Urinary bladder (tissue), 4 donors: ENCODE measurements at places on chromosomes 5 and 9. TPM values are rescaled to one million over a fixed set of nuclear protein-coding genes. Genes with fewer than 3 reads are reported as not detected.

RFESD gene
- 3.7 TPM for polyA plus RNA-seq

GRCh38 chr5:176360894-176361436 is 599 bp downstream of the KIAA1191 start:
- DNase-seq: no peak

DNA sequence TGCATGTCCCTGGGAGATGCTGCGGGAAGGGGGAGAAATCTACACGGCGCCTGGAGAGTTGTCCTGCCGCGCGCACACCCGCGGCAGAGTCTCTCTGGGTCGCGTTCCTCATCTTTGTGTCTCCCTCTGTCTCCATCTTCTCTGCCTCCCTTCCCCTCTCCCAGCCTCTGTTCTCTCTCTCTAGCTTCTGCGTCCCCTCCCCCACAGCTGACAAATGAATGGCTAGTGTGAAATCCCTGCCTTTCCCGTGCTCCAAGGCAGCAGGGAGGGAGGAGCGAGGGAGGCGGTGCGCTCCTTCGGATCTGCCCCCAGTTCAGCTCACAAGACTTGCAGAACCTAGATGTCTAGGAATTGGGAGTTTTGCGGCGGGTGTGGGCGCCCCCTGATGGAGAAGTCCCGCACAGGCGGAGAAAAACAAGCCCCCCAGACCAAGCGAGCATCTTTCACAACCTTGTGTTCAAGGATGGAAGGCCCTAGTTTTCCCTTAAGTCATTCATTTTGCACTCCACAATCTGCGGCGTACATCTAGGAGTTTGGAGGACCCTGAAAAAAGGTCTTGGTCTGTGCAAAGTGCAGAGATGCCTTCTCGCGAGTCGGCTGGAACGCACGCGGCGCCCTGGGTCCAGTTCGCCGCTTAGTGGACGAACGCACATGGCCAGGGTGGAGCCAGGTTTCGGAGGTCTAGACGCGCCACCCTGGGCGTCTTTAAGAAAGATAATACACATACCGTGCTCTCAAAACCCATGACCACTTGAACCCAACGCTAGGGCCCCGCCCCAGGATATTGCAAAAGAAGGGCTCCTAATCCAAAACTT is 2.0 kb downstream of the VCAN start:
- DNase-seq: peak; percentile 93

- no peak for DNase-seq
Observed at GRCh38 chr9:129810788-129811187, 7.8 kb downstream of the TOR1B start.

DNA sequence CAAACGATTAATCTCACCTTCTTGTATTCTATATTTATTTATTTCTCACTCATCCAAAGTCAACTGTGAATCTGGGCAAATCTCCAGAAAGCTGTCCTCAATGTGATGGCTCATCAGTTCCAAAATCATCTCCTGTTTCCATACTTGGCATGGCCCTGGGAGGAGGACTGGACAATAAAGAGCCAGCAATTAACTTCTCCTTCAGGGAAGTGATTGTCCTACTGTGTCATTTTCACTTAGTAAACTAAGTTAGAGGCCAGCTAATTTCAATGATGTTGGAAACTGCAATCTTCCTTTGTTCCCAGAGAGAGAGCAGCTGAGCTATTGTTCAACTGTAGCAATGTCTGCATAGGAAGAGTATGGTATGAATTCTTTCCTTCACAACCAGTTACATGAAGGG is 17.5 kb downstream of the CDH12 start:
- no peak for DNase-seq

GRCh38 chr5:23648656-23649055 is 141.2 kb downstream of the PRDM9 start:
- no peak for DNase-seq

CMYA5 gene
- 4.3 TPM for polyA plus RNA-seq

UBE2QL1 gene
- polyA plus RNA-seq: 0.46 TPM

DNA sequence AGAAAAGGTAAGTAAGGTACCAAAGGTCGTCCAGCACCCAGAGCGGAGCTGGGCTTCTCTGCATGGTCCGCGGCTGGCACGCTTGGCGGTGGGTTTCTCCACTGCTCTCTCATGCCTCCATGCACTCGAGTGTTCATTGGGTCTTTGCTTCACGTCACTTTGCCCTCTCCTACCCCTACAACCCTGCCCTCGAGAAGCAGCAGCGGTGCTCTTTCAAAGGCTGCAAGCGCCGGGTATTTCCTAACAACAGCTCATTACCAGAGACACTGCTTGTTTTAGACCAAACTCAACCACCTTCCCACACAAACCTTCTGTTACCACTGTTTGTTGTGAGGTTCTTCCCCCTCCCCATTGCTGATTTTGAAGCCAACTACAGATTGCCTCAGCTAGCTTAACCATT is 21.5 kb upstream of the ZBTB34 start:
- DNase-seq: no peak

ANXA2R gene
- polyA plus RNA-seq: 2.9 TPM

SPINK6 gene
- polyA plus RNA-seq: not detected

DNA sequence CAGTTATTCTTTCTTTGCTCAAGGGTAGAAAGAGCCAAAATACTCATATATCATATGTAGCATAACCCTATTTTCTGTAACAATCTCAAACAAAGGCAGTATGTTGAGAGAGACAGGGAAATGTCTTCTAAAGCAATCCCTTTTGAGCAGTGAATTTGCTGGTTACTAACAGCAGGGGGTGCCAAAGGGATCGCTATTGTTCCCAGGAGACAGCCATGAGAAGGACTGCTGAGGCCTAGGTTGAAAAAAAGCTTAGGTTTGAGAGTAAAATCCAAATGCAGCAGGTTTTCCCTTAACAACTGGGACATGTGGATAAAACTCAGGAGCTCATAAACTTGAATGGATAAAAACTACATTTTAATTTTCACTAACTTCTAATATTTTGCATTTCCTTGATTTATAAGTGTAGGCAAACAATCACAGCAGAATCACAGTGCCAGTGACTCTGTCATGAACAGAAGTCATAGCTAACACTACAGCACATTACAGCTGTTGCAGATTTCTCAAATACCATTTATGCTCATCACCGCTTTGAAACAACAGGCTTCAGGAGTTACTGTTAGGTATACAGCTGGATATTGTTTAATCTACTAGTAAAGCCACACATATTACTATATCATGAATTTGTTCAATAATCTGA is 148.4 kb downstream of the MAPKAP1 start:
- peak; percentile 35 for DNase-seq

PCDHGB6 gene
- 5.0 TPM for polyA plus RNA-seq

ADRB2 gene
- polyA plus RNA-seq: 1.6 TPM

GRCh38 chr5:89130851-89131250 is 247.9 kb upstream of the MEF2C start:
- no peak for DNase-seq

DNA sequence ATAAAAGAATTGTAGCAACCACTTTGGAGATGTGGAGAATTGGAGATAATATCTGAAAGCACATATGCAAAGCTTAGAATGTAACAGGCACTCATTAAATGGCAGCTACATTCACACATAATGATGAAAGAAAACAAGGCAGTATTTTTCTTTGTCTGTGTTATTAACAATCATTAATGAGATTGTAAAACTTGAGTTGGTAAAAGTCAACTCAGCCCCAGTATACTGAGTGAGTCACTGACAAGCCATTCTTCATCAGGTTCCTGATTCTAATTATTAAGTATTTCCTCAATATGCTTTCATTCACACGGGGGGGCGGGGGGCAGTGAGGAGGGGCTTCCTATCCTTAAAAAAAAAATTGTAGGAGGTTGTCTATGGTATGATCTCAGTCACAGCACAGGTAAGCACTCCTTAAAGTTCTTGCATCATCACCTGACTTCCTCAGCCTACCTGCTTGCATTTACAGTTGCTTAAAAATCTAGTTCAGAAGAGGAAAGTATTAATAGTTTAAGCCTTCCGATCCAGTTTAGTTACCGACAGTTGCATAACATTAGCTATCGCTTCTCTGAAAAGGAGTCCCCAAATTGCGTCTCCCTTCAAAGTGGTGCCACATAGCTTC is 379.8 kb downstream of the EFNA5 start:
- no peak for DNase-seq

DNA sequence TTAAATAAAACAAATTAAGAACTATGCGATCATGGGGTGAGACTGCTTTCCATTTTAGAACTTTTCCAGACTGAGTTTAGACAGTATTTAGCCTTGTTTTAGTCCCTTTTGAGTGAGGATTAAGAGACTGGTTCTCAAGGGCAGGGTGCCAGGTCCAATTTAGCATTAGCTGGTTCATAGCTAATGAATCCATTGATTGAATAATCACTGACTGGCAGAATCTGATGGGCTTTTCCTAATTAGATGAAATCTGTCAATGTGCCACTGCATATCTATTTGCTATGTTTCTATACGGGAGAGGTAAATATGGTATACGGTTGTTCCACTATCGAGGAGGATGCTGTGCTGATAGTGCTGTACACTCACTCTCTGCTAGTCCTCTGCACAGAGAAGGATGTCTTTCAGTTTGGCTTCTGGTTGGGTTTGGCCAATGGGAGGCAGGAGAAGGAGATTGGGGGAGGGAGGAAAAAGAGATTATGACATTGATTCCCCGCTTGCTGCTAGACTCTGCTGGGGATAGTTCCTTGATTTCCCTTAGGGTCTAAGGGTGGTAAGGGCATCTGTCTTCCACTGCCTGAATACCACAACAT is 496.6 kb downstream of the CTNND2 start:
- DNase-seq: no peak

GRCh38 chr5:14190194-14191164 is 47.3 kb downstream of the TRIO start:
- no peak for DNase-seq

FLT4 gene
- polyA plus RNA-seq: 8.4 TPM

- no peak for DNase-seq
Observed at GRCh38 chr9:97403746-97404316, 8.1 kb upstream of the TDRD7 start.

DNA sequence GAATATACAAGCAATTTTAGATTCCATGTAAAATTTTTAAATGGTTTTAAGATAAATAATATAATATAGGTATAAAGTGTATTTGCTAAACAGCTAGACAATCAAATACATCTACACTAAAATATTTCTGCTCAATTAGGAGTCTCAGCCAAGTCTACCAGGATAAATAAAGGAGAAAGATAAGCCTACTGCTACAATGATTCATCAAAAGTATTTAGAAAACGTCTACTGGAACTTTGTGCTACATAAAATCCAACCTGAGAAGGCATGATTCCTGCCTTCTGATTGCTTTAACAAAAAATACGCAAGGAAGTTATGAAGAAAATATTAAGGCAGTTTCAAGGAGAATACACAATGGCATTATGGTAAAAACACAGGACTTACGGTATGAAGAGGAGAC is 570.6 kb downstream of the EFNA5 start:
- no peak for DNase-seq

IL4 gene
- polyA plus RNA-seq: not detected

CDH18 gene
- 0.06 TPM for polyA plus RNA-seq

DNA sequence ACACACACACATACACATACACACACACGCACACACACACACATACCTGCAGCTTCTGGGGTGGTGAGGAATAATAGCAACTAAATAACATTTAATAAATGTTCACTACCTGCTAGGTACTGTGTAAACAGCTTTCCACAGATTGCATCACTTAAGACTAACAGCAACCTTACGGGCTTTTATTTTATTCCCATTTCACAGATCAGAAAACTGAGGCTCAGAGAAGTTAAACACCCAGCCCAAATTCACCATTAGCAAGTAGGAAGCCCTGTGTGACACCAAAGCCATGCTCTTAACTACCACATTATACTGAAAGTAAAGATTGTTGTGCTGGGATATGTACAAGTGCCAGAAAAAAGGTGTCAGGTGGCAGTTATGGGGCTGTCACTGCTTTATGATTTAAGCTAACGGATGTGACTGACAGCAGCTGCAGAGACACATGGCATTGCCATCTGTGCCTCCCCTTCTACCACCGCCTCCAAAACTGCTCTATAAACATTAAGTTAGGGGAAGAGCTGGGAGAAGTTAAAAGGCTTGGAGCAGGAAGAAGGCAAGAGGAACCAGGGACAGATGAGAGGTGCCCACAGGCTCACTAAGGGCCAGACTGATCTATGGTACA is 13.6 kb downstream of the MTMR12 start:
- no peak for DNase-seq

CYSRT1 gene
- polyA plus RNA-seq: 0.71 TPM

DNA sequence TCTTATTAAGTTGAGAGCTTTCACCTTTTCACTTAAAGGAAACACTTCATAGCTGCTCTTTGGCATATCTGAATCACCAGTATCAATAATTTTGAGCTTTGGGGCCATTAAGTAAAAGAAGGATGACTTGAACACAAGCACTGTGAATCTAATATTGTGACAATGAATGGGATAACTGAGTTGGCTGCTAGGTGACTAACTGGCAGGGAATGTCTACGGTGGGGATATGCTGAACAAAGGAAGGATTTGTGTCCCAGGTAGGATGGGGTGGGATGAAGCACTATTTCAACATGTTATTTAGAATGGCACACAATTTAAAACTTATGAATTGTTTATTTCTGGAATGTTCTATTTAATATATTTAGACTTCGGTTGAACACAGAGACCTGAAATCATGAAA is 123.6 kb downstream of the TEX10 start:
- no peak for DNase-seq

DNA sequence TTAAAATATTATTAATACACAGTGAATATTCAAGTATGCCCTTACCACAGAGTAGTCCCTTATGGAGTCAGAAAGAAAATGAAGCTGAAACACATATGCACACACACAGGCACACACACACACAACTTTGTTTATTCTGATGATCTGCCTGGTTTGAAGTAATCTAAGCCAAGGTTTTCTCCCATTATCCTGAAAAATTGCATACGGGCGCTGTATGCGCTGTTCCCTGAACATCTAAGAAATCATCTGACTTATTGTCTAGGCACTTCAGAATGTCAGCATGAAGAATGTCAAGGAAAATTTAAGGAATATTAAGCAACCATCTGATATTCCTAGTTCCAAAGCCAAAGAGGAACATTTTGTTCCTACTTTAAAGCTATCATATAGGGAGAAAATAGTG is 147.1 kb upstream of the SLC30A5 start:
- DNase-seq: no peak

SPINK7 gene
- not detected for polyA plus RNA-seq

SNX2 gene
- polyA plus RNA-seq: 62.7 TPM

- peak; percentile 73 for DNase-seq
Observed at GRCh38 chr9:90942555-90942954, 140.9 kb downstream of the SYK start.

GRCh38 chr9:1979741-1980367 is 35.3 kb upstream of the SMARCA2 start:
- no peak for DNase-seq

- DNase-seq: no peak
Observed at GRCh38 chr9:121927081-121927480, 166.0 kb downstream of the TTLL11 start.

TXNDC15 gene
- 94.2 TPM for polyA plus RNA-seq

GAPVD1 gene
- 14.2 TPM for polyA plus RNA-seq
